ENCODE measurements at places on chromosomes 16 and 17.

DNA sequence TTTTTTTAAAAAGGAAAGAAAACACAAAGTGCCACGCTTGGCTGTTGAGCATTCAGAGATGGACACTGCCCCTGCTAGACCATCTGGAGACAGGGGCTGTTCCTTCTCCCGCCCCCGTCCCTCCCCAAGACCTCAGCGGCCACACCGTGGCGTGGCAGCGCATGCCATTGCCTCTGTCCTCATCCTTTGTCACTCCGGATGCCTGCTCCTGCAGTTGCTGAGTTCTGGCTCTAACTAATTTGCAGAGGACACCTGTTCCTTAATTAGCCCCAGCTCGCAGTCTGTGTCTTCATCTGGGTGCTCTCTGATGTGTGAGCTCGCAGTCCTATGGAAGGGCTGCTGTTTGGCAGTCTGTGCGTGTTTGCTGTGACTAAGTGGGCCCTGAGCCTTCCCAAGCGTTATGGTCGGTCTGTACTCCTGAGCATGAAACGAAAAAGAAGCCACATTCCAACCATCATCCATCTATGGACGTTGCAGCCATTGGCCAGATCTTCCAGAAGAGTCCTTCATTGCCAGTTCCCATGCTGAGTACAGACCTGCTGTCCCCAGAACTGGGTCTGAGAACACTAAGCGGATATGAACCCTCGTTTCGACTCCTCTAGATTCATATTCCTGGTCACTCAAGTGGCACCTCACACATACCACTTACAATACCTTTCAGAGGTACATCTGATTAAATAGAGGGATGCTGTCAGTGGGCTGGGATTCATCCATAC, 40.9 kb upstream of the NAT9 start:
- DNase-seq = no peak

GRCh38 chr17:78664476-78665386, 87.5 kb upstream of the DNAH17 start:
- no peak for DNase-seq

GRCh38 chr17:609232-609810, 105.3 kb downstream of the VPS53 start:
- no peak for DNase-seq

- DNase-seq = no peak
Observed at GRCh38 chr17:29906969-29907368, 23.1 kb downstream of the SSH2 start.

GRCh38 chr17:82963104-82963950, 116.1 kb upstream of the METRNL start:
- peak; percentile 58 for DNase-seq

DNA sequence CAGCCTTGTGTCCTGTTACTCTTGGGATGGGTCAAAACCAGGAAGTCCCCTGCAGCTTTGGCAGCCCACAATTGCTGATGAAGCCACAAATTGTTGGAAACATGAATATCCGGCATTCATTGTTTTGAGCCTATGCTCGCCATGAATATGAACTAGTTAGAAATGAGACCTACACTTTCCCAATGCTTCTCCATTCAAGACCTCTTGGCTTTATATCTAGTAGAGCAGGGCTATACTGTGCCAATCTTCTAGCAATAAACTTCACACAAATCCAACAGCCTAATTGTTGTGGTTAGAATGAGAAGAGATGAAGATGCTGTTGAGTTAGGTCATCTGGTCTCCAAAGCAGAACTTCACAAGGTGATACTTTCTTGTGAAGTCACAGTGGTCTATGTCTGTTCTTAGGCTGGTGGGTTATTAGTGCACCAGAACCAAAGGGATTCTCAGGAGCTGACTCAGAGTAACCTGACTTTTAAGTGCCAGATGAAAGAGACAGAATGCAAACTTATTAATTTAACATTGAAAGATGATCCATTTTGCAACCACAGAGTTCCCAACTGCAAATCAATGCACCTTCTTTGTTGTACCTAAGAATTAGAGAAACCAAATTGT, 13.7 kb upstream of the KRT23 start:
- no peak for DNase-seq

GRCh38 chr17:54992797-54993639, 24.5 kb downstream of the STXBP4 start:
- DNase-seq = peak; percentile 63

GRCh38 chr16:2516391-2517240, 2.9 kb downstream of the ATP6V0C start:
- no peak for DNase-seq

DNA sequence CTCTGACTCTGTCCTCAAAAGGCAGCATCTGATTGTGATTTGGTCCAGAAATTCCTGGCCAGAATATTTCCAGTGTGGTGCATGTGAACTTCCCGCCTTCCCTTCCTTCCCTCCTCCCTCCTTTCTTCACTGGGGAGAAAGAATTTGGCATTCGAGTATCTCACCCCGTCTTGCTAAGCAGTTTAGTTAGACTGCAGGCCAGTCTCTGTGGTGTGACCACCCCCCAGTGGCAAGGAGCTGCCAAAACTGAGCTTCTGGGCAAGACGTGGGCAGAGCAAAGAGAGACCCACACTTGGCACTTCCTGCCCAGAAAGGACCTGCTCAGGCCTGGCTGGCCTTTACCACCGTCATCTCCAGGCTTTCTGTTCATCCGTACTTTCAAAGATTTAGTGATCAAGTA, 36.4 kb downstream of the SNX20 start:
- peak; percentile 42 for DNase-seq

DNA sequence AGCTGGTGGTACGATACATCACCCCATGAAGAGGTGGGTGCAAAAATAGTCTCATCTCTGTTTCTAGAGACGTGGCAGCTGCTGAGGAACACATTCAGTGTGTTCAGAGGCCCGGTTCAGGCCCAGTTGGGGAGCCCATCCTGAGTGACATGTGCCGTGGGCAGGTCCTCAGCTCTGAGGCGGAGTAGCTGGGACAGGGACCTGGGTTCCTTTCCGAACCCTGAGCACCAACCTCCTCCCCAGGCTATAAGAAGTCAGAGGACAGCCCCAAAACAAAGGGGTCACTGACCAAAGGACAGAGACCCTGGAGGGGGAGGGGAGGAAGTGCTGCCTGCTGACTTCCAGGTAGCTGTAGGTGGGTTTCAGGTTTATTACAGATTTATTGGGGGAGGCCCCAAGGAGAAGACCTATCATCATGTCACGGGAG, 5.1 kb downstream of the LDHD start:
- no peak for DNase-seq

DNA sequence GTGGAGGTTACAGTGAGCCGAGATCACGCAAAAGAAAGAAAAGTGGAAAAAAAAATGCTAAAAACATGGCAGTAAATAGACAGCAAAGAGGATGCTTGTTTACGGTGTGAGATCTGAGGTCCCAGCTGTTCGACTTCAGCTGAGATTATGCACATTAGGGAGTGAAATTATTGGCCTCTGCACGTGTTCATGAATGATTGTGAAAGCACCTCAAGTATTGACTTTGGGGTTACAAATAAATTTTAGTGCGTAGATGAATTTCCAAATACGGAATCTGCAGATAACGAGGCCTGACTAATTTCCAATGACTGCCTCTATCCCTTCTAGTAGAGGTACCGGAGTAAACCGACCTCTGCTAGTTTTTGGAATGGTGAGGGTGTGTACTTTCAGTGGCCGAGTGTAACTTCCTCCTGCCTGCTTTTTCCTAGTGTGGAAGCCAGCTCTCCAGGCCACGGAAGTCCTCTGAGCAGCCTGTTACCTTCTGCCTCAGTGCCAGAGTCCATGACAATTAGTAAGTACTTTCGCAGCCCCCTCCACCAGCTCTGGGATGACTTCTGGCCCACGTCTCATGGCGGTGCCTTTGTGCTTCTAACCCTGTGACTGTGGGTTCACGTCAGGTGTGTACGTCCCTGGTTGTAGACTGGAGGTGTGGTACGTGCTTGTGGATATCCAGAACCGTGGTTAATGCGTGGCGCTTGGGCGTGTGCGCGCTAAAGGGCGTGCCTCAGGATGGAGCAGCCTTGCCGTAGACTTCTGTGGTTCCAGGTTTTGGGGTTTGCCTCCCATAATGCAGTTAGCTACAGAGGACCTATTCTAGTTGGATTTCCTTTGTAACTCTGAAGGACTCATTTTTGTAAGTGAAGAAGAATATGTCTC, 102.1 kb downstream of the SNX29 start:
- no peak for DNase-seq
